ENCODE measurements at places on chromosomes 6 and 20.
A peak's percentile ranks its signal among the peaks of the same experiment; 100 is the strongest.

- DNase-seq, result no peak
These were observed 256.6 kb downstream of the PLCB1 start for GRCh38 chr20:8388707-8389106.

DNA sequence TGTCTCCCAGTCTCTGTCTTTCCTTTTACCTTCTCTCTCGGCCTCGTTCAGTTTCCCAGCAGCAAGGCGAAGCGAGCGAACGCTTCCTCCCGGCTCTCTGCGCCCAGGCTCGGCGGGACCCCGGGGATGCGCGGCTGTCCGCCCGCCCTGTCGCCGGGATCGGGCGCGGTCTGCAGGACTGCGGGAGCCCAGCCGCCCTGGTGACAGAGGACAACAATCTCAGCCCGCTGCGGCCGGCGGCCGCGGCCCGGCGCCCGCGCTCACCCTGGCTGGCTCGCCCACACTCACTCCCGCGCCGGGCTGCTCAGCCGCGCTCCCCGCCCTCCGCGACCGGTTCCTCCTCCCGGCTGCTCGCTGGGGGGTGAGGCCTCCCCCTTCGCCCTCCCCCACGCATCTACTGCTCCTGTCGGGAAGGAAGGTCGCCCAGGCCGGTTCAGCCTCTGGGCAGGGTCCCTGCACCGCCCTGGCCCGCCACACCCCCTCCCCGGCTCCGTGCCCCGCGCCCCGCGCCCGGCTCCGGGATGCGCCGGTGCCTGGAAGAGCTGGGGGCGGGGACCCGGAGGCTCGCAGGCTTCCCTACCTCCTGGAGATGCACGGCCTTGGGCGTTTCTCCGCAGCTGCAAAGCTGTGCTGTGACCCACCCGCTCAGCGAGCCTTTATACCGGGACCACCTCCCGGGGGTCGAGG lies 410 bp downstream of the SYNE1 start:
- DNase-seq, result peak; percentile 42

GRCh38 chr6:31610968-31611367 lies 4.1 kb upstream of the AIF1 start:
- no peak for DNase-seq

GRCh38 chr6:13120483-13121482 lies 207.6 kb downstream of the TBC1D7 start:
- no peak for DNase-seq

GRCh38 chr6:122772724-122773415 lies 6.6 kb upstream of the FABP7 start:
- DNase-seq, result no peak

DNA sequence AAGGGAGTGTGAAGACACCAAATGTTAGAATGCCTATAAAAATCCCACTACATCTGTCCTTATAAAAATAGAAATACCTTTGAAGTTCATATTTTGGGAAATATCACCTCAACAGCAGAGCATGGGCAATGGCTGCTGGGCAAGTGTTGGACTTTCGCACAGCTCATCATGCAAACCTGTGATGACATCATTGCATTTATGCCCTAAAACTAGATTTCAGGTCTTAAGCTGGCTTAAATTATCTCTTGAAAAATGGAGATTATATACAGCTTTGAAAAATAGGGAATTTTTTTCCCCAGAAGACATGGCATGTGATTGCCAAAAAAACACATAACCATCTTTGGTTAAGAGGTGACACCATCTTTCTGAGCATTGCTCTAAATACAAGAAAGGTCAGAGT lies 197.8 kb downstream of the UST start:
- DNase-seq, result no peak

DNA sequence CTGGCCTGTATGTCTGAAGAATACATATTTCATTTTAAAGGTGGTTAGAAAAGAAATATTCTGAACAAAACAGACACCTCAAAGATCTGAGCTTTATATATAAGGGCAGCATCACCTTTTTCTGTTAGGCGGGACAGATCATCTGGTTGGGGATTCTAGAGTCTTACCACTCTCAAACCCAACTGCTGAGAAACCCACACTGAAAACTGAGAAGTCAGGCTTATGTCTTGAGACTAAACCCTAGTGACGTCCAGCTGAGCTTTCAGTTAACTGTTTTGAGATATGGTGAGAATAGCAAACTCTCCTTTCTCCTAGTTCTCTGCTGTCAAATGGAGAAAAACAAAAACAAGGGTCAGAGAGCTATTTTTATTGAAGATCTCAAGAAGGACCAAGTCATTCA lies 63.7 kb upstream of the CCN6 start:
- DNase-seq, result no peak

- no peak for DNase-seq
These were observed 5.5 kb upstream of the LSM14B start for GRCh38 chr20:62116558-62117361.

- DNase-seq, result no peak
These were observed 295.2 kb downstream of the QKI start for GRCh38 chr6:163709693-163710092.

- DNase-seq, result no peak
These were observed 18.5 kb upstream of the KCNK5 start for GRCh38 chr6:39247667-39248194.

DNA sequence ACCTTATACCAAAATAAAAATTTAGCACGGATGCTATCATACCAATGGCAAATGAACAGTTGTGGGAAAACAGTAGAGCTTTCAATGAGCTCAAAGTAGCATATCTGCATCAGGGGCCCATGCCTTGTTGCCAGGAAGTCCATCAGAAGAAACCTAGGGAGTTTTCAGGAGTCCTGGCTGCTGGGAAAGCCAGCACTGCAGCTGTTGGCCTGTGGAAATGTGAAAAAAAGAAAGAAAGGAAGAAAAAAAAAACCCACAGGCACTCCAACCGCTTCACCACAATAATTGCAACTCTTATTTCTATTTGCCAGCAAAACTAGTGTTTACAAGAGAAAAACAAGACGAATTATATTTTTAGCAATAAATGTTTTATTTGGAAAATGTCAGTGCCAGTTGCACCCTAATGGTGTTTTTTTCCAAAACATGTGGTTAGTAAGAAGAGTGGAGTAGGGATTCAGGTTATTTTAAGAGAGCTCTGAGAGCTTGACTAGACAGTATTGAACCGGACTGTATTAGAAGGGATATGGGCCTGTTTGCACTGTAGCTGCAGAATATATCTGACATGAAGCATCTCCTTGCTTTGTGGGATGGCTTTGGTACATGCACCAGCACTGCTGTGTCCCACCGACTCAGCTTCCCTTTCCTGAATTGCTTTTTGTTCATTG lies 137.3 kb downstream of the CCDC170 start:
- DNase-seq, result no peak

DNA sequence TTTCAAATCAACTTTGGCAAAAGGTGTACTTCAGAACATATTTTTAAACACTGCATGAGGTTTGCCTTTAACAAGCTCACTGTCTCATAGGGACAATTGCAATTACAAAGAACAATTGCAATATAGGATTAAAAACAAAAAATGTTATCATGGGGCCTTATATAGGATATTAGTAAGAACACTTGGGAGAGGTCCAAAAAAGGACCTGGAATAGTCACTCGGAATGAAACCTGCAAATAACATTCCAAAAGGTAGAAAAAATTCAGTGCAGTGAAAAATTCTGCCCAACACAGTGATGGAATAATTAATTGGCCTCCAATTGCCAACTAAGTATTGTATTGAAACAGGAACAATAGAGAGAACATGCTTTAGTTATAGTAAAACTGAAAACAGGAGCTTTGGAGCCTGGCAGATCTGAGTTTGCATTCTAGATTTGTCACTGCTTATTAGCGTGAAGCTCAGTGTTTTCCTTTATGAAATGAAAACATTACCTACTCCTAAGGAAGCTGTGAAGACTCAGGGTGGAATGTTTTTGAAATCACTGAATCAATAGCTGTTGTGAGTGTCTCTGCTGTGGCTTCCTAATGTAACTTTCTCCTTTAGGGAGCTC lies 172.6 kb upstream of the BMP5 start:
- DNase-seq, result no peak

GRCh38 chr20:24747010-24747712 lies 201.9 kb upstream of the CST7 start:
- peak; percentile 30 for DNase-seq

GRCh38 chr6:170529839-170530469 lies 23.2 kb downstream of the PSMB1 start:
- peak; percentile 61 for DNase-seq

- no peak for DNase-seq
These were observed 37.1 kb upstream of the GRM4 start for GRCh38 chr6:34182751-34183531.

GRCh38 chr6:154320181-154320580 lies 36.4 kb downstream of the IPCEF1 start:
- DNase-seq, result no peak

DNA sequence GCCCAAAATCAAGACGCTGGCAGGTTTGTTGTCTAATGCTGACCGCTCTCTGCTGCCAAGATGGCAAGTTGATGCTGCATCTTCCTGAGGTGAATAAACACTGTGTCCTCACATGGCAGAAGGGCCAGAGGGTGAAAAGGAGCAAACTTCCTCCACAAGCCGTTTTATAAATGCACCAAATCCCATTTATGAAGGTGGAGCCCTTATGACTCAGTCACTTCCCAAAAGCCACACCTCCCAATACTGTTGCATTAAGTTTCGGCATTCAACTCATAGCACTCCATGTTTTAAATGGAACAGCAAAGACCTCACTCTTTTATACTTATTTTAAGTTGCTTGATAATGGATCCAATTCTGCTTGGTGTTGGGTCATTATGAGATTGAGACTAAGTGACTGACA lies 316.6 kb downstream of the RFPL4B start:
- DNase-seq, result no peak

DNA sequence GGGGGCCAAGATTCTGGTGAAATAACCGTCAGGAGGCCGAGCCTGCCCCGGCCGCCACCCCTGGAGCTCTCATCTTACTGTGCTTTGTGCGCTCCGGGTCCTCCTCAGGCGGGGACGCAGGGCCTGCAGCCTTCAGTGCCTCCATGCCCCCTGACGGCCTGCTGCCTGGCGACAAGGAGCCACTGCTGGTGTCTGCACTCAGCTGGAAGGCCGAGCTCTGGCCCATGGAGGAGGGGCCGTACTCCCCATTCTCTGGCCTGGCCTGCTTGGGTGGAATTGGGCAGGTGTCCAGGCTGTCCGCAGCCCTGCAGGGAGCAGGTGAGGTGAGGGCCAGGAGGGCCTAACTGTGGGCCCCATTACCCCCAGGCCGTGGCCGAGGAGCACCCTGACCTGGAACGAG lies 5.3 kb downstream of the ZNF512B start:
- no peak for DNase-seq

- peak; percentile 42 for DNase-seq
These were observed 33.3 kb downstream of the JPH2 start for GRCh38 chr20:44153636-44154043.

- no peak for DNase-seq
These were observed 42.0 kb upstream of the ID4 start for GRCh38 chr6:19795211-19795610.

DNA sequence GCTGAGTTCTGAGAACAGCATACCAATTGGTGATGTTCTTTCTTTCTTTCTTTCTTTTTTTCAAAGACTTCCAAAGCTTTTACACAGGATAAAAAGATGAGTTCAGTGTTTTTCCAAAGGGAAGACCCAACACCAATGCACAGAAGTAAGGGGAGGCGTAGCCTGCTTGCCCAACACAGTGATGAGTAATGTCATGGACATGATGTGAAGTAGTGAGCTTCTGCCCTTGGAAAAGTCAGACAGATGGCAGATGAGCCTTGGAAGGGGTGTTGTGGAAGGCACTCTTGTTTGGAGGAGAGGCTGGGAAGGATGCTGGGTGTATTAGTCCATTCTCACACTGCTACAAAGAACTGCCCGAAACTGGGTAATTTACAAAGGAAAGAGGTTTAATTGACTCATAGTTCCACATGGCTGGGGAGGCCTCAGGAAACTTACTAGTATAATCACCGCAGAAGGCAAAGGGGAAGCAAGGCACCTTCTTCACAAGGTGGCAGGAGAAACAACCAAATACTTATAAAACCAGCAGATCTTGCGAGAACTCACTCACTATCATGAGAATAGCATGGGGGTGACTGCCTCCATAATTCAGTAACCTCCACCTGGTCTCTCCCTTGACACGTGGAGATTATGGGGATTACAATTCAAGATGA lies 12.6 kb downstream of the LRP11 start:
- DNase-seq, result no peak

GRCh38 chr6:69771158-69771906 lies 25.5 kb downstream of the LMBRD1 start:
- no peak for DNase-seq

DNA sequence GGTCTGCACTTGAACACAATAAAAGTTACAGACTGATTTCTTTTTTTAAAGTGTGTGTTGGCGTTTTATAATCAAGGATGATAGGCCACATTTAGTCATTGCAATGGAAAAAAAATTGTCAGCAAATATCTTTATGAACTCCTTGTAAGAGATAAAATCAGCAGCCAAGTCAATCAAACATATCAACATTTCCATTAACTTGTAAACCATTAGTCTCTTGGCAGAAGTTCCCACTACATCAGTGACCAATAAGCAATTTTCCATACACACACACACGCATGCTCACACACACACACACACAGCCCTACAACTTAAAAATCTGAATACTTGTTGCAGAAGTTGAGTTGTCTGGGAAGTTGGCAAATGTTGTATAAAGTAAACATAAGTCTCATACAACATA lies 315.9 kb upstream of the KCNQ5 start:
- DNase-seq, result no peak

- no peak for DNase-seq
These were observed 106.0 kb downstream of the MYO6 start for GRCh38 chr6:75855052-75855451.

DNA sequence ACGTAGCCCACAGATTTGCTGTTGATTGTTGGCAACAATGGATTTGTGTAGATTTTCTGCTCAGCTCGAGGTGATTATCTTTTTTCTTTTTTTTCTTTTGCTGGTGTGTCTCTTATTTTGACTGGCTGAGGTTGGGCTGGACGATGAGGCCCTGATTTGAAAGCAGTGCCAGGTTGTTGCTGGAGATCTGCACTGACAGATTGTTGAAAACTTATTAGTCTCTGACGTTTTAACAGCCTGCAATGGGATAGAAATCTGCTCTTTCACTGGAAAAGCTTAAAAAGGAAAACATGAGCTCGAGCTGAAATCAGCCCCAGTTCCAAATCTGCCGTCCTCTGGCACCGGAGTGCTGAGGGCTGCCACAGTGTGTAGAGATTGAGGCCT lies 87.7 kb downstream of the PDE7B start:
- DNase-seq, result no peak

GRCh38 chr20:50328222-50328979 lies 137.8 kb downstream of the CEBPB start:
- no peak for DNase-seq

GRCh38 chr20:44780226-44780625 lies 30.1 kb downstream of the RIMS4 start:
- no peak for DNase-seq

- DNase-seq, result no peak
These were observed 58.4 kb downstream of the TRERF1 start for GRCh38 chr6:42393339-42393738.

- DNase-seq, result peak; percentile 76
These were observed 41.9 kb upstream of the SUPT3H start for GRCh38 chr6:45419571-45420082.
